ENCODE measurements at places on chromosomes 11 and 22. TPM values are rescaled to one million over a fixed set of nuclear protein-coding genes. Genes with fewer than 3 reads are reported as not detected.

- no peak for DNase-seq
These were observed 51.4 kb downstream of the ELP4 start for GRCh38 chr11:31560842-31561476.

DNA sequence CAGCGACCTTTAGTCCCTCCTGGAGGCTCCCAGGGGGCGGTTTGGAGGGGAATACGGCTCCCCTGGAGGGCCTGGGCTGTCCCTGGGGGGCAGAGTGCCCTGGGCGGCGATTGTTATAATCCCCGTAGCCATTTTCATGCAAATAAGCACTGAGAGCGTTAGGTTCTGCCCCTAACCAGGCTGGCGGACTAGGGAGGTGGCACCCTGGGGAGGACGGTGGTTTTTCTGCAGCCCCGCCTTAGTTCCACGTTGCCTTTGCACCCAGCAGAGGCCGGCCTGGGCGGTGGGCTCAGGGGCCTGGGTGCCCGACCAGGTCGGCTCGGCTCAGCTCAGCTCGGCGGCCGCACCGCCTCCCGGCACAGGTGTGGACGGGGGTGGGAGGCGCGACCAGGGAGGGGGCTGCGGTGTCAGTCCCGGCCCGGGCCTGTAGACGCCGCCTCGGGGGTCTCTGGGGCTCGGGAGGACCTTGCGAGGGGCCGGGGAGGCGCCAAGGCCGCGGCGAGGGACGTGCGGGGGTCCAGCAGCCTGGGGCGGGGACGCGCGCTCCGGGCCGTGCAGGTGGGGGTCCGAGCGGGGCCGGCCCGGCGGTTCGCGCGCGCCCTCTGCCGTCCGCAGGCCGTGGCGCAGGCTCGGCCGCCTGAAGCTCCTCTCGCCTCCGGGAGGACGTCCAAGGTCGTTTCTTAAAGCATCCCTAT is 2.3 kb upstream of the DUSP8 start:
- DNase-seq = peak; percentile 40

DNA sequence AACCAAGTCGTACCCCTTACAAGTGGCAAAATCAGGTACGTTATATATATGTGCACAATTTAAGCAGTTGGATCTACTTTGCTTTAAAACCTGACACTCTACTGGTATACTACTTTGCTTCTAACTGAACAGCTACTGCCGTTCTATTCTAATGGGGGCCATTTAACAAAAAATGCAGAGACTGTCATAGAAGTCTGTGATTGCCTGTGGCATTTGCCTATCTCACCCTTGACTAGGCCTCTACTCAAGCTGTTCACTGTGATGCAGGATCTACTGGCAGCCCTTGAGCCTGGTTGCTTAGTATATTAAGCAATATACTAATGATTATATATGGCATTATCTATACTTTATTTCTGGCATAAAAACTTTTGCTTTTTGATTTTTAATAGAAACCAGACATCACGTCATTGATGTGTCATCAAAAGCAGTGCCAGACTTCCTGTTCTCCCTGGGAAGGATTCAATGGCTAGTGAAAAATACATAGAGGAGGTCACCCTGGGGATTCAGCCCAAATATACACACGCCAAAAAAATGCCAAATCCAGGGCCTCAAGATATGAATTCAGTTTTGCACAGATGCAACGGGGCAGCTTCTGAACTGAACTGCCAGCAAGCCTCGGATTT is 40.0 kb upstream of the FIBIN start:
- peak; percentile 3 for DNase-seq

- no peak for DNase-seq
These were observed 147.1 kb upstream of the ARHGAP20 start for GRCh38 chr11:110859240-110859840.

DNA sequence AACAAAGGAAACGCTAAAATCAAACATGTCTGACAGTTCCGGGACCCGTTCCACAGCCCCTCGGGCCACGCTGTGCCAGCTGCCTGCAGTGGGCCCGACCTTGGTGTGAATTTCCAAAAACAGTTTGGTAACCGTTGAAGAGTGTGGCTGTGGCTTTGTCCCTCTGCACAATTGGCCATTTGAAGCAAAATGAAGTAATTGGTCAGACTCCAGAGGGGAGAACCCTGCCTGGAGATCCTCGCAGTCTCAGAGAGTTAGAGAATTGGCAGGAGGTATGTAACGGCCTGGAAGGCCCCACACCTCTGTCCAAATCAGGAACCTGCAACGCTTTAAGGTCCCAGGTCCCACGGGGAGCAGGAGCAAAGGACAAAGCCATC is 26.3 kb downstream of the TRMU start:
- DNase-seq = no peak

DNA sequence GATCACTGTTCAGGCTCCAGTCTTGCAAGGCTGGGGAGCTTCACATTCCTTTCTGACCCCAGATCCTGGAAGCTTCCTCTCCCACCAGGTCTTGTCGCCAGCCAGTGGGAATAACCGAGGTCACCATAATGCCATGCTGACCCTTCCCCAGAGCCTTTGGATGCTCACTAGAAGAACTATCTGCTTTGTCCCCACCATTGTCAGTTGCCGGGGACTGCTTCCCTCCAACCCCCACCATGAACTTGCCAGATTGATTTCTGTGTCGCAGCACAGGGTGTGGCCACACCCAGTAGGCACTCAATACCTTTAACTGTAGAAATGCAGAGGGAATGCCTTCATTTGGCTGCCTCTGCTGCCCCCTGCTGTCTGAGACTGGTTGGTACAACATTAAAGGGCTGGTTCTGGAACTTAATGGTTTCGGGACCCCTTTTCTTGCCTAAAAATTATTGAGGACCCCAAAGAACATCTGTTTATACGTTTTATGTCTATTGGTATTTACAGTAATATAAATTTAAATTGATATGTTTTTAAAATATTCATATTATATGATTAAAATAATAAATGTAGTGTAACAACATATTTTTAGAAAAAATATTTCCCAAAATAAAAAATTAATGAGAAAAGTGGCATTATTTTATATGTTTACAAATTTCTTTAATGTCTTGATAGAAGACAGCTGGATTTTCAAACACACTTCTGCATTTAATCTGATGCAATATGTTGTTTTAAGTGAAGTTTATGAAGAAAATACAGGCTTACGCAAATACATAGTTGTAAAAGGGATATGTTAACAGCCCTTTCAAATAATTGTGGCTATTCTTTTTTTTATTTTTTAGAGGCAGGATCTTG is 6.7 kb upstream of the GDPD5 start:
- DNase-seq = peak; percentile 76

DNA sequence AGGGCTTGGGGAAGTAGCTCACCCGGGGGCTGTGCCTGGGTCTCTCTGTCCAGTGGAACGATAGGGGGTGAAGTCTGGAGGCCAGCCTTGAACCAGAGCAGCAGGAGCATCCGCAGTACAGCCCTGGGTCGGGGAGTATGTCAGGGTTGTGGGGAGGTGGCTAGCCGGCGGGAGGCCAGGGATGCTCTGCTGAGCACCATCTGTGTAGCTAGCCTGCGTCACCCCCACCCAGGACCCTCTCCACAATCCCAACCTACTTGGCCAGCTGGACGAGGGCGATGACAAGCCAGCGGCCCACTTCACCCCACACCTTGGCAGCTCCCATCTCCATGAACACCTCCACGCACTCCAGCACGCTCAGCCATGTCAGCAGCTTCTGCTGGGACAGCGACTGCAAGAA is 2.2 kb downstream of the PEX16 start:
- no peak for DNase-seq

DNA sequence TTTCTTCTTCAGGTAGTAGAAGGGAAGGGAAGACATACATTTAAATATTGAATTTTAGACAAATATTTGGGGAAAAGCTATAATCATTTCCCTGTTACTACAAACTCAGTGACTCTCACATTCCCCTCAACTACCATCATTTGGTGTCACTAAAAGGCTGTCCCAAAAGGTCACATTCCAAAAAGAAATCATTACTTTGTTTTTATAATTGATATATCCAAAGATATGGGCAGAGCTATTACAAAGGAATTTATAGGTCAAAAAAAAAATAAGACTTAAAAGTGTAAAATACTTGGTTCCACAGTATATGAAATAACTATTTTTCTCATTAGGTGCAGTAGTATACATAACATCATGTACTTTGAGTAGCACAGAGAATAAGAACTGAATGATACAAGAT is 751.4 kb downstream of the KCNA4 start:
- DNase-seq = no peak

RFPL1 gene
- total RNA-seq = not detected

ALDH3B1 gene
- total RNA-seq = 0.37 TPM

SCUBE2 gene
- 1.6 TPM for total RNA-seq
